ENCODE measurements at places on chromosomes 5 and 9.

- DNase-seq, result peak; percentile 67
Measured at GRCh38 chr9:121992571-121993212, 100.4 kb downstream of the TTLL11 start.

DNA sequence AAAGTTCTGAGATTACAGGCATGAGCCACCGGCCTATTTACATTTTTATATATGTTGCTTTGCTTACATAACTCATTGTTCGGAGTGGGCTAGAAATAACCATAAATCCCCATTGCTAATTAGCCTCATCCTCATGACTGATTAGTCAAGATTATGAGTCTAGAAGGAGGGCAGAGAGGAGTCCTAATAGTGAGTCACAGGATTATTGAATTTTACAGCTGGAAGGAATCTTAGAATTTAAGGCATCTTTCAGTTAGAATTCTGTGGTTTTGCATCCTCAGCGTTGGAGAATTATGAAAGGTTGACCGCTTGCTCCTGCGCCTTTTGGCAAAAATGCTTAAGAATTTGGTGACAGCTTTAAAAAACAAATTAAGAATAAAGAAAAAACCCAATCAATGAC is 2.6 kb upstream of the PBX3 start:
- DNase-seq, result no peak

DNA sequence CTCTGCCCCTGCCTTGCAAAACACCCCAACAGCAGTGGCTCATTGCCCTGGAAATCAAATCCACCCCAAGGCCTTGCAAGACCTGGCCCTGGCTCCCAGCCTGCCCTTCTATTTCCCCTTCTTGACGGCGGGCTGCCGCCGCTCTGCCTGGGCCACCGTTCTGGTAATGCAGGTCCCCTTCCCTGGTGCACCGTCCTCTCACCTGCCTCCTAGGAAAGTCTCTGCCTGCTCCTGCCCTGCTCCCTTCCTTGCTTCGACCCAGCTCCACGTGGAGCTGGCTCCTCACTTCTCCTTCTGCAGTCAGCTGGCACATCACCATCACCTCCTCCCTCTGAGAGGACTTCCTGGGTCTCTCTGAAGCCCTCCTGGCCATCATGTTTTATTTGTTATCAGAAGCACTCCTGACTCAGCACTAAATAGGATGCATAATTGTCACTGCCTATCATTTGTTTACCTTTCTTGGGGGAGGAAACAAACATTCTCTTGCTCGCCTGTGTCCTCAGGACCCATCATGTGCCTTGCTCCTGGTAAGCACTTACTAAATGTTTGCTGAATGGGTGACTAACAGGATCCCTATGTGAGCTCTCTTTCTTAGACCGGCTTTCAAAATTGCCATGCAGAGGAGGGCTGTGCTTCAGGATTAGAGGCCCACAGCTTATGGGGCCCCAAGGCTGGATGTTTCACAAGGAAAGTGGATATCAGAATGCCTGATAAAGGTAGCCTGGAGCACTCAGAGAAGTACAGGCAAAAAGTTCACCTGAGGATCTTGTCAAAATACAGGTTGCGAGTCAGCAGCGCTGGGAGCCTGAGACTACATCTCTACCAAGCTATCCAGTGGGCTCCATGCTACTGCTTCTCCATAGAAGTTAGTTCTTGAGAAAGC is 19.6 kb upstream of the C5orf47 start:
- DNase-seq, result no peak

DNA sequence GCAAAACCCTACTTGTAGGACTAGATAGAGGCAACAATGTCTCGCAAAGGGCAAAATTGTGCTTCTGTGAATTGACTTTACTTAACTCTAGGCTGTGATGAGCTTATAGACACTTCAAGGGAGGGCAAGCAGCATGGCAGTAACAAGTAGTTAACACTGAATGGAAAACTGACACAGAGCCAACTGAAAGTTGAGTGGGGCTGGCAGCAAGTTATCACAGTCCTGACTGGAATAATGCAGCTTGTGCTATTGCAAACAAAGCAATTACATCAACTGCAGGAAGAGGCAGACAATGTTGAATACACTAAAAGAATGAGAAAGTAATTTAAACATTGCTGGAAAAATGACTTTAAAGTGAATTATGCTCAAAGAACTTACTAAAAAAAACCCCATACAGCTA is 62.2 kb downstream of the RNF38 start:
- DNase-seq, result peak; percentile 74

GRCh38 chr9:130446101-130446861 is 1.5 kb downstream of the ASS1 start:
- DNase-seq, result peak; percentile 88

- no peak for DNase-seq
Measured at GRCh38 chr5:167950126-167950721, 341.2 kb upstream of the WWC1 start.

DNA sequence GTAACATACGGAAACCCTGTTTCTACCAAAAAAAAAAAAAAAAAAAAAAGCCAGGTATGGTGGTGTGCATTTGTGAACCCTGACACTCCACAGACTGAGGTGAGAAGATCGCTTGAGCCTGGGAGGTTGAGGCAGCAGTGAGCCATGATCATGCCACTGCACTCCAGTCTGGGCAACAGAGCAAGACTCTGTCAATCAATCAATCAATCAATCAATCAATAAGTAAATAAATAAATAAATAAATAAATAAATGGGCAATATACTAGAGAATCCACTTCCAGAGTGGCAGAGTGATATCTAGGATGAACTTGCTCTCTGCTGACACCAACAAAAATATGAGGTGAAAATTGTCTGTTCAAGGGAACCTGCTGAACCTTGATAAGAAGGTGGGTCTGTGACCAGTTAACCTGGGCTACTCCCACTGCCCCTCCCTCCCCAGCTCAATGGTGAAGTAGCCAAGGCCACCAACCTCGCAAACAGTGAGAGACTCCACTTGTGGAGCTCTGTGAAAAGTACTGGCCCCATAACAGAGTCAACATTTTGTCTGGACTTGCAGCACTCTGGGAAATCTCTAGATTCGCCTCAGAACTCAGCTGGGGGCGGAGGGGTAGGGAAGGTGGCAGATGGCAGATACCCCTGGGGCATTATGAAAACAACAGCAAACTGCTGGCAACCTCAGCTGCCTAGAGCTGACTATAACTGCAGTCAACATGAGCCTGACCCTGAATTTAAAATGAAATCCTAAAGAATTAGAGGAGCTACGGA is 163.7 kb downstream of the ROR2 start:
- DNase-seq, result no peak

GRCh38 chr9:107694390-107694789 is 204.8 kb upstream of the KLF4 start:
- no peak for DNase-seq

- DNase-seq, result no peak
Measured at GRCh38 chr5:2017540-2018389, 135.0 kb upstream of the IRX4 start.

DNA sequence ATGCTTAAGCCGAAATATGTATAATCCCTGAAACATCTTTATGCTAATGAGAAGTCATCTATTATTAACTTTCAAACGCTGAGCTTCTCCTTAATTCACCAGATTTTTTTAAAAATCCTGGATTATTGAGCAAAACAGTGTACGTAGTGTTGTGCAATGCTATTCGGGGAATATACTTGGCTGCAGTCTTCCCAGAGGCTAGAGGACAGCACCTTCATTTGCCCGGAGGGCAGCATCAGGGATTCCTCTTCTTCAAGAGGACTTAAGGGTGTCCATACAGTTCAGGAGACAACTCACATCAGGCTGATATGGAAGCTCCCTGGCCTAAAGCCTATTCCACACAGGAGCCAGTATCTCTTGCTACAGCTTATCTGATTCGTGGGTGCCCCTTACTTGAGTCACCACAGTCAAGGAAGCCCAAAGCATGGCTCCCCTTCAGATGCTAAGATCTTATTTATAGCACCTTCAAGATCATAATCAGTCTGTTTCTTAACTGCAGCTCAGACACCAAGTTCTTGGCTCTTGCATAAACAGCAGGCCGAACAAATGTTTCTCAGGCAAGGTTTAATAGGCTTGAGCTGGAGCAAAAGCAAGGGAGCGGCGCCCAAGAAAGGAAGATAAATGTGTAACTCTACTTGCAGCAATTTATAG is 29.4 kb downstream of the NUTM2F start:
- DNase-seq, result no peak

- DNase-seq, result no peak
Measured at GRCh38 chr5:55096182-55096581, 6.3 kb upstream of the GZMA start.

DNA sequence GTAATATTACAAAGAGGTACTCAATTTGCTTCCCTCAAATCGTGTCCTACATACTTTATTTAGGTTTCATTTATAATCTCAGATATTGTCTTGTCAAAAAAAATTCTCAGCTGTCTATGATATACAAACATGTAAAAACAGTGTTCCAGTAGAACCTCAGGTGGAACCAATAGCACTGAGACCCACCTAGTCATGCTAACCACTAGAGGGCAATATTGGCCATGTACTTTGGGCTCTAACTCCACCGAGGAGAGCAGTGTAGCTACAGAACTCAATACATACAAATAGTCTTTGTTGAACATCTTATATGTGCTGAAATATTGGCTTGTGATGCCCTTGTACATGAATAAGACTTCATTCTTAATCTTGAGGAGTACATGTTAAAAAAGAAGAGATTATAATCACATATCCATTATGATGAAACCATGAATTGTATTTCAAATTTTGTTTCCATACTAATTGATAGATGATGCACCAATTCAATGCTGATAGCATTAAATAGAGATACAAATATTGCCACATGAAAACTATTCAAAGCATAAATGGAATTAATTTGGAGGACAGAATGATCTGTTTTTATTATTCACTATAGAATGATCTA is 71.2 kb upstream of the CNTLN start:
- DNase-seq, result no peak

DNA sequence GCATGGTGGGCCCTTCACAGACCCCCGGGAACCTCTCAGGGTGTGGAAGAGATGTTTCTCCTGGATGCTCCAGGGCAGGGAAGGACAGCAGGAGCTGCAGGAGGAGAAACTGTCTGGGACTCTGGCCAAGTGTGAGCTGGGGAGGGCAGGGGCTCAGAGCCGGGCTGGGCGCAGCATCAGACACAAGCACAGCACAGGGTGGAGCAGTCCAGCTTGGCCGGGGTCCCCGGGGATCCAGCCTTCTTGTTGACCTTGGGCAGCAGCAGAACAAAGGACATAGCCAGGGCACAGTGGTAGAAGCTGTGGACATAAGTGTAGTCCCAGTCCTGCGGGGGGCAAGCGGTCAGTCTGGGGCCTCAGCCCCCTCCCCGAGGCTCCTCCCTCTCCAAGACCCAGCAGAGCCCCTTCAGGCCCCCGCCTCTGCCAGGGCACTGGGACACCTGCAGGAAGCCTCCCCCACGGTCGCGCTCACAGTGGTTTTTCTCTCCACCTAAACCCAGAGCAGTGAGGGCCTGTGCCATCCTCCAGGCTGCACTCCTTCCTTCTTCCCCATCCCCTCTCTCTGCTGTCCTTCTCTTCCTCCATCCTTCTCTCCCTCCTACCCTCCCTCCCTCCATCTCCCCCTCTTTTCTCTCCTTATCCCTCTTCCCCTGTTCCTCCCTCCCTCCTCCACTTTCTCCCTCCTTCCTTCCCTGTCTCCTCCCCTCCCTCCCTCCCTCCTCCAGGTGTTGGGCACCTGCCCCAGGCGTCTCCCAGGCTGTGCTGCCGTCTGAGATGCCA is 10.1 kb downstream of the MYMK start:
- peak; percentile 82 for DNase-seq

DNA sequence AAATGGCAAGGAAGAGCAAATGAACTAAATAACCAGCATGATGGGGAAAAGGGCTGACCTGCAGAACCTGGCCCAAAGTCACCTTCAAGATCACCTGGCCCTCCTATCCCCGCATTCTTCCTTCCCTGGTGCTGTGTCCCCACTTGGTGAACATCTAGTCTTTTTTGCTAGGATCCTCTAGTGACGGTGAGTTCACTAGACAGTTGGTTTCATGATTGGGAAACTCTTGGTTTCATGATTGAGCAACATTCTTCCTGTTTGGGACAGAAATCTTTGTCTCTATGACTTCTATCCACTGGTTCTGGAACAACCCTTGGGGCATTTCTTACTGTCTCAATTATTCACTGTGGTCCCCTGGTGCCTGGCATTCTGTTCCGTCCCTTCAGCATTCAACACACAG is 50.2 kb upstream of the DAB2IP start:
- no peak for DNase-seq

GRCh38 chr5:120037451-120037850 is 408.1 kb downstream of the FAM170A start:
- DNase-seq, result no peak

GRCh38 chr9:82333671-82334070 is 345.1 kb downstream of the SPATA31D1 start:
- DNase-seq, result no peak

DNA sequence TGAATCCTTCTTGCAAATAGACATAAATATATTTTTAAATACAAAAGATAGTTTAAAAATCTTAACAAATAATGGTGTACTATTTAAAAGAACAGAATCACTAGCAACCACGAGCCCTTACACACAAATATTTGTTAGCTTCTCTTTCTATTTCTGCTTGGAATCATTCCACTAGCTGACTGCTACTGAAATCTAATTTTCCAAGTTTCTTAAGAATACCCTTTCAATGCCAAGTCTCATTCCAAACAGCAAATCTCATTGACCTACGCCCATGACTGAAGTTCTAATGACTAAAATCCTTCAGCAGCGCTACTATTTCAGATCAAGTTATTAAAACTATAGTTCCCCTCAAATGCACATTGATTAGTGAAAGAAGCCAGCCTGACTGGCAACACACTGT is 13.2 kb upstream of the PPP1R2B start:
- DNase-seq, result no peak

GRCh38 chr5:10633271-10634049 is 69.6 kb downstream of the ANKRD33B start:
- DNase-seq, result no peak

GRCh38 chr5:22649074-22649473 is 204.1 kb downstream of the CDH12 start:
- DNase-seq, result no peak

DNA sequence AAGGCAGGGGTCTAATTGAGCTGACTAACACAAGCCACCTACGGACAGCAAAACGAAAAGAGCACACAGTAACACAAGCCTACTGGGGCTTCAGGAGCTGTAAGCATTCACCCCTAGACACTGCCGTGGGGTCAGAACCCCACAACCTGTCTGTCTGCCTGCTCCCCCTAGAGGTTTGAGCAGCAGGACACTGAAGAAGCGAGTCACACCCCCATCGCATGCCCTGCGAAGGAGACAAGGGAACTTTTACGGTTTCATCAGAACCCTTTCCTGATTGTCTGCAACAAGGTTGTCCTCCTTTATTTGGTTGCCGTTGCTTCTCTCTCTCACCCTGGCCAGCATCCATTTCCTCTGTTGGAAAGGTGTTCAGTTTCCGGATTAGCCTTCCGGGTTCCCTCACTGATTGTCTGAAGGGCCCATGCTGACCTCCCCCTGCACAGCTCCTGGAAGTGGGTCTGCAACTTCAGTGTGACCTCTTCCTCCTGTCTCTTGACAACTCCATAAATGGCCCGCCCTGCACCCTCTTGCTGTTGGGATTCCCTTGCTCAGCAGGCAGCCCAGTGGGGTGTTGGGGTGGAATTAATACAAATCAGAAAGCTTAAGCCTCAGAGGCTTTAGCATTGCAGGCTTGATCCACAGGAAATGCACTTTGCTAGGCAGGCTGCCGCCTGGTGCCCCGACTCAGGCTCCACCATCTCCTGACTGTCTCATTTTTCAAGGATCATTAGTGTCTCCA is 258.9 kb upstream of the TLE4 start:
- no peak for DNase-seq
